Stimulated activated CD4-positive, alpha-beta T cell treated with anti-CD3 and anti-CD28 coated beads, Interleukin-2, amount 100 ng/mL, for 4 hours (primary cell): ENCODE measurements at places on chromosomes 13 and 19.

GRCh38 chr13:51134763-51135365 is 23.8 kb upstream of the C13orf42 start:
- DNase-seq: no peak

- DNase-seq: no peak
These were observed 22.1 kb upstream of the F7 start for GRCh38 chr13:113083402-113084061.

DNA sequence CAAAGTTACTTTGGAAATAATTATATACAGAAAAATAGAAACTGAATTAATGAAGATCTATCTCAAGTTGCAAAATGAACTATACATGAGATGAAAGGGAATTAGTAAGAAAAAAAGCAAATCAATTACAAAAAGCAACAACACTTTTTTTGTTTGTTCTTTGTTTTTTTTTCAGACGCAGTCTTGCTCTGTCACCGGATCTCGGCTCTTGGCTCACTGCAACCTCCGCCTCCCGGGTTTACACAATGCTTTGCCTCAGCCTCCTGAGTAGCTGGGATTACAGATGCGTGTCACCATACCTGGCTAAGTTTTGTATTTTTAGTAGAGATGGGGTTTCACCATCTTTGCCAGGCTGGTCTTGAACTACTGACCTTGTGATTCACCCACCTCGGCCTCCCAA is 2.2 kb downstream of the ZNF415 start:
- DNase-seq: no peak

GRCh38 chr19:45995715-45996385 is 583 bp downstream of the CCDC61 start:
- no peak for DNase-seq

- no peak for DNase-seq
These were observed 66.1 kb upstream of the ABCC4 start for GRCh38 chr13:95367309-95367843.

DNA sequence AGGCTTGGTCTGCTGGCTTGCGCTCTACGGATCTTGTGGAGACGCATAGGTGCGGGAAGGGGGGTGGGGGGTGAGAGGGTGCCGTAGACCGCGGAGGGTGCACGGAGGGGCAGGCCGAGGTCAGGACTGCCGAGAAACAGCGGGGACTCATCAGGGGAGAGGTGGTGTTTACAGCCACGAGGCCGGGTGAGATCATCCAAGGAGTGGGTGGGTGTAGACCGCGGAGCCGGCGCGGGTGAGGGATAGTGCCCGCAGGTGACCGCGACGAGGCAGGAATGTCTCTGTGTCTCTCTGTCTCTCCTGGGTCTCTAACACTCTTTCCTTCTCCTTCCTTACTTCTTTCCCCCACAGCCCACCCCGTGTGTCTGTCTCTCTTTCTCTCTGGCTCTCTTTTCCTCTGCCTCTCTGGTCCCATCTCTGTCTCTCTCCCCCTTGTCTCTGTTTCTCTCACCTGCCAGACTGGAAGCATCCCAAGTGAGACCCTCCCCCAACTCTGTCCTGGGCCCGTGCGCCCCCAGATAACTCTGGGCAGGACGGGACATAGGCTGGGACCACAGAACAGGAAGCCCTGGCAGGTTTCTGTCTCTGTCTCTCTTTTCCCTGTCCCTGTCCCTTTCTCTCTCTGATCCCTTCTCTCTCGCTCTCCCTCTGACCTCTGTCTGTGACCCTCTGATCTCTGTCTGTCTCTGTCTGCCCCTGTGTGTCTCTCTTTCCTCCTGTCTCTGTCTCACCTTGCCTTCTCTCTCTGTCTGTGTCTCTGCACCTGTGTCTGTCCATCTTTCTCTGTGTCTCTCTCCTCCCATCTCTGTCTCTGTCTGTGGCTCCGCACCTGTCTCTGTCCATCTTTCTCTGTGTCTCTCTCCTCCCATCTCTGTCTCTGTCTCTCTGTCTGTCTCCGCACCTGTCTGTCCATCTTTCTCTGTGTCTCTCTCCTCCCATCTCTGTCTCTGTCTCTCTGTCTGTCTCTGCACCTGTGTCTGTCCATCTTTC is 1.8 kb upstream of the KLK4 start:
- no peak for DNase-seq

GRCh38 chr13:65454403-65454802 is 1775.7 kb downstream of the PCDH9 start:
- no peak for DNase-seq
